ENCODE measurements at places on chromosomes 12 and 14.

DNA sequence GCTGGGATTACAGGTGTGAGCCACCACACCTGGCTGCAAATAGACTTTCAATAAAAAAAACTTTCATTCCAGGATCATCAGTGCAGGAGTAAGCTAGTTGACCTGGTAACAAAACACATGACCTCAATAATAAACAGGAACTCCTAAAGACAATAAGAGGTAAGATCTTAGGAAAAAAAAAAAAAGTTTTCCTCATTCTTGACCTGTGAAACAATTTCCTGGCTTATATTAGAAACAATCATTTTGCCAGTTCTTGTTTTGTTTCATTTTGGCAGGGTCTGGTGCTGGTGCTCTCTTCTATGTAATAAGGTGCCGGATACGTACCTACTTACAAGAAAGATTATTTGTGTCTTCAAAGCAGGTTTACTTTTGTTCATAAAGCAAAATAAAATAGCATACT is 90.6 kb upstream of the AMN1 start:
- no peak for DNase-seq

- no peak for DNase-seq
Observed at GRCh38 chr14:100537446-100538350, 49.5 kb downstream of the BEGAIN start.

- DNase-seq, result no peak
Observed at GRCh38 chr12:95118788-95119179, 45.4 kb upstream of the NR2C1 start.

DNA sequence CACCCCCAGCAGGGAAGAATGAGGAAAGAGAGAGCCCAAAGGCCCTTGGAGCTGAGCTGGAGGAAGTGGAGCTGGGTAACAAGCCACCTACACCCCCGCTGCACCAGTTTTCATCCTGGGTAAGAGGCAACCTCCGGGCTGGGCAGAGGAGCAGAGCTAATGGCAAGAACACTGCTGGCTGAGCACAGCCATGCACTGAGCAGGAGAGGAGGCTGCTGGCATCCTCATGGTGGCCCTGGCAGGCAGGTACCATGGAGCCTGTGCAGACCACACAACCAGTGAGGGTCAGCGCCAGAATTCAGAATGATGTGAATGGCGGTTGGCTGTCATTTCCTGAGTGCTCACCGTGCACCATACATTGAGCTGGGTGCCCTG is 29.7 kb downstream of the PLEKHH1 start:
- DNase-seq, result no peak

GRCh38 chr14:70812124-70812818 is 3.0 kb upstream of the MAP3K9 start:
- no peak for DNase-seq

Data from GOT3 (cell line).